ENCODE measurements at places on chromosomes 2 and 18.

GRCh38 chr2:1854729-1855547 is 110.6 kb upstream of the PXDN start:
- no peak for DNase-seq

GRCh38 chr18:9079818-9080528 is 22.5 kb upstream of the NDUFV2 start:
- no peak for DNase-seq

DNA sequence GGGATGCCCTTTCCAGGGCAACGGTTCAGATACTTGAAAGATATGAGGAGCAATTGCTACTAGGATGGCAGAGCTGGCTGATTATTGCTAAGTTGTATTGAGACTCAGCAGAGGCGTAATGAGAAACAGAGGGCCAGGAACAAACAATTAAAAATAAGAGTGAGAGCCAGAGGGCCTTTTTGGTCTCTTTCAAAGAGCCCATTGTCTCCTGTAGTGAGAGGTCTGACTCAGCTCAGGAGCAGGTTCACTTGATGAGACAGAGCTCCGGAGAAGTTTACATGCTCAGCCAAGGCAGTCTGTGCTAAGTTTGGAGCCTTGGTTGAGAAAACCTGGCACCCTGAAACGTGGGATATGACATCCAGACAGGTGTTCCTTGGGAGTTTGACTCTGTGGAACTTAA is 303.9 kb upstream of the DLGAP1 start:
- DNase-seq, result no peak

DNA sequence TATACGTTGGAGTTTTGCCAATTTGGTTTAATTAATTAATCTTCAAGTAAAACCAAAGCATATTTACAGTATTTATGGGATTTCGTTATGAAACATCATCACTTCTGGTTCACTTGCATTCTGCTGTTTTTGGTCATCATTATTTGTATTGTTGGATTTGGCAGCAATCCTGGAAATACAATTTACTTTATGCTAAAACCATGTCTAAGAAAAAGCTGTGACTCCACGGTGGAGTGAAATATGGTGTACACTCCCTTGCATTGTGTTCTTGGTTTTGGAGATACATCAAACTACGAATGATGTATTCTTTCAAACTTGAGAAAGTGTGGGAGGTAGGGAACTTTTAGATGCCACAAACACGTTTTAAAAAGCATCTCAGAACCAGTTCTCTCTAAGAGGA is 106.4 kb downstream of the CTAGE1 start:
- no peak for DNase-seq

DNA sequence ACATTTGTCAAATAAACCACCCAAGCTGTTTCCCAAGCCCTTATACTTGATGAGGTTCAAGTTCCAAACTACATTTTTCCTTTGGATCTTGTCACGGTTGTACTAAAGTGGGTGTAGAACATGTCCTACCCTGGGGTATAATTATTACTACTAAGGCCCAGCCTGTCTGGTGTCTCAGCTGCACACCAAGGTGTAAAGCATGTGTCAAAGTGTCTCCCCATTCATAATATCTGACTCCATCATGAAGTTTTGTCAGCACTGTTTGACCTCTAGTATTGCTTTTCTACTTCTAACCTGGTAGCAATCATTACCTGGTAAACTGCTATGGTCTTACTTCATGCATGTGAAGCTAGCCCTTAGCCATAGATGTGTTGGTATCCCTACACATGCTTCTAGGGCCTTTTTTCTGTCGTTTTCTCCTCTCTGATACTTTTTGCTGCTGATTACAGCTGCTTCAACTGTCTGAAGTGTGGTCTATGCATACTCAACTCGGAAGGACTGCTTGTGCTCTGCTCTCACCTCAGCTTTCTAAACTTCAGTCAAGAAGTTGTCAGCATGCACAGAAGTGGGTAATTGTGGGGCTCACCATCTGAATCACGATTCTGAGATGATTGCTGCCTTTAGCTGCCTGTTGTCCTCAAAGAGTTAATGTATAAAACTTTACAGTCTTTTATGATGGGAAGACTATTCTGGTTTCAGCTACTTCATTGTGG is 445.7 kb upstream of the TRIB2 start:
- DNase-seq, result no peak

GRCh38 chr2:181902625-181903024 is 11.1 kb downstream of the ITPRID2 start:
- no peak for DNase-seq

GRCh38 chr2:222452422-222452950 is 28.1 kb downstream of the SGPP2 start:
- no peak for DNase-seq

- DNase-seq, result no peak
These were observed 218.5 kb downstream of the TFCP2L1 start for GRCh38 chr2:121066526-121066925.

- DNase-seq, result peak; percentile 38
These were observed 1.5 kb downstream of the GAREM1 start for GRCh38 chr18:32469190-32469651.

DNA sequence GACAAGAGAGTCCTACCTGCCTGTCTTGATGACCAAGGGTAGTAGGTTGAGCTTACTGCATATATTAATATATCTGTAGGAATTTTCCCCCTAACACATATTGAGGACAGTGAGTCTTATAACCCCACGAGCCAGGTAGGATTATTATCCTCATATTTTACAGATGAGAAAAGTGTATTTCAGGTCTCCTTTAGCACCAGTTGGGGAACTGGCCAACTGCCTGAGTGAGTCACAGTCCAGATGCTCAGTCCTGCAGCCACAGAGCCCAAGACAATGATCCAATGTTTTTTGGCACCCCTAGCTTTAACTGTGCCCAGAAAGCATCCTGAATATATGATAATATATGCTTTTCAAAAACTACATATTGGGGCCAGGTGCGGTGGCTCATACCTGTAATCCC is 30.8 kb upstream of the GLS start:
- no peak for DNase-seq
